ENCODE measurements at places on chromosomes 7 and 10. TPM values are rescaled to one million over a fixed set of nuclear protein-coding genes. Genes with fewer than 3 reads are reported as not detected.

GRCh38 chr10:3057946-3058345 is 9.4 kb upstream of the PFKP start:
- H3K27me3 ChIP-seq: no peaks in the 10 kb centered on the region
- no peak overlapping the region for H3K27ac ChIP-seq
- no peaks in the 10 kb centered on the region for H3K36me3 ChIP-seq
- no peak overlapping the region for H3K4me3 ChIP-seq
- no peaks in the 10 kb centered on the region for H3K4me1 ChIP-seq

GRCh38 chr7:108461840-108462239 is 5.6 kb upstream of the NRCAM start:
- H3K27me3 ChIP-seq: peaks cover 28% of the 10 kb centered on the region
- no peak overlapping the region for H3K4me3 ChIP-seq
- no peaks in the 10 kb centered on the region for H3K36me3 ChIP-seq
- DNase-seq: no peak
- no peaks in the 10 kb centered on the region for H3K4me1 ChIP-seq

PNLIPRP1 gene
- not detected for total RNA-seq

GRCh38 chr7:130433301-130433700 is 7.5 kb downstream of the CEP41 start:
- H3K27ac ChIP-seq: peak overlapping the region; percentile 4
- H3K36me3 ChIP-seq: no peaks in the 10 kb centered on the region
- H3K27me3 ChIP-seq: no peaks in the 10 kb centered on the region
- H3K4me1 ChIP-seq: peaks cover 26% of the 10 kb centered on the region

- H3K4me1 ChIP-seq: peaks cover 8% of the 10 kb centered on the region
- no peaks in the 10 kb centered on the region for H3K36me3 ChIP-seq
Observed at GRCh38 chr10:91909117-91909677, at the start of gene FGFBP3. Gene FGFBP3, minus strand, starts transcription at chr10:91909486. Its CDS starts 517 bp downstream, at chr10:91908969.

DNA sequence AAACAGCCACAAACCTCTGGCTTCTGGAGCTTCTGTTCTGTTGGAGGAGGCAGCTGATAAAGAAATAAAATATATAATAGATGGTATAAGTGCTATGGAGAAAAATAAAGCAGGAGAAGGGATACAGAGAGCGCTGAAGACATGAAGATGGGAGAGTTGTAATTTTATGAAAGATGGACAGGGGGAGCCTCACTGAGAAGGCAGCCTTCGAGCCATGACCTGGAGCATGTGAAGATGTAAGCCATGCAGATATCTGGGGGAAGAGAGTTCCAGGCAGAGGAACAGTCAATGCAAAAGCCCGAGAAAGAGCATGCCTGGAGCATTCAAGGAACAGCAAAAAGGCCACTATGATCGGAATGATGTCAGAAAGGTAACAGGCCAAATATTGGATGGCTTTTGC is 187.5 kb downstream of the KIAA1217 start:
- H3K4me1 ChIP-seq: no peaks in the 10 kb centered on the region
- no peak overlapping the region for H3K4me3 ChIP-seq
- no peak overlapping the region for H3K27ac ChIP-seq
- H3K36me3 ChIP-seq: no peaks in the 10 kb centered on the region
- no peak for DNase-seq

DNA sequence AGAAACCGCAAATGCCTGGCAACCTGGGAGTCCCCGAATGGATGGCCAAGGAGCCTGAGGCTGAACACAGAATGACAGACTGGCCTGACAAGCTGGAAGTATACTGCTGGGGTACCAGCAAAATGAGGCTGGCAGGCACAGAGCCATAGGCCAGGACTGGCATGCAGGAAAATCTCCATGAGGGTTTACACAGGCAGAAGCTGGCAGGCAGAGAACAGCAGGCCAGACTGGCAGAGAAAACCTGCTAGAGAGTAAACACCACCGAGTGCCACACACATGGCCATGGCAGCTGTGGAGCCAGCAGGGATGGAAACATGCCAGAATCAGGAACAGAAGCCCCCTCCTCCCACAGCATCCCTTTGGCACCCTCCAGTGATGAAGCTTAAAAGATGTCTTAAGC is 63.4 kb downstream of the CRPPA start:
- DNase-seq: peak; percentile 44
- no peak overlapping the region for H3K4me3 ChIP-seq
- H3K36me3 ChIP-seq: no peaks in the 10 kb centered on the region
- no peaks in the 10 kb centered on the region for H3K27me3 ChIP-seq
- H3K27ac ChIP-seq: no peak overlapping the region

NRCAM gene
- total RNA-seq: 2.0 TPM

DNA sequence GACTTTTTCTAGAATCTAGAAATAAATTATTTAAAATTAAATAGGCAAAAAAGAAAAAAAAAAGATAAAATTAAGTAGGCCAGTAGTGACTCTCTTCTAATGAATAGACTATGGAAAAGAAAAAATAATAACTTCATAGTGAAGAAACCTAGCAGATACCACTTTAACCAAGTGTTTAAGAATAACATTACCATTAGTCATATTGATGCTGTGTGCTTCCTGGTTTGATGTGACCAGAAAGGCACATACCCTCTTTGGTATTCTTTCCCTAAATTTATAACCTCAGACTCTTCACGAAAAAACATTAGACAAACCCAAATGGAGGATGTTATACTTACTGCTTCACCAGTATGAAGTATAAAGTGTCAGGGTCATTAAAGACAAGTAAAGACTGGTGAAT is 42.6 kb downstream of the KIF20B start:
- H3K36me3 ChIP-seq: no peaks in the 10 kb centered on the region
- no peak overlapping the region for H3K4me3 ChIP-seq
- no peaks in the 10 kb centered on the region for H3K27me3 ChIP-seq
- H3K4me1 ChIP-seq: no peaks in the 10 kb centered on the region
- DNase-seq: no peak
- no peak overlapping the region for H3K27ac ChIP-seq

GRCh38 chr7:128021366-128021765 is 9.9 kb downstream of the LRRC4 start:
- H3K27ac ChIP-seq: no peak overlapping the region
- no peak for DNase-seq
- peaks cover 5% of the 10 kb centered on the region for H3K36me3 ChIP-seq
- peaks cover 24% of the 10 kb centered on the region for H3K4me1 ChIP-seq
- H3K4me3 ChIP-seq: no peak overlapping the region

DNA sequence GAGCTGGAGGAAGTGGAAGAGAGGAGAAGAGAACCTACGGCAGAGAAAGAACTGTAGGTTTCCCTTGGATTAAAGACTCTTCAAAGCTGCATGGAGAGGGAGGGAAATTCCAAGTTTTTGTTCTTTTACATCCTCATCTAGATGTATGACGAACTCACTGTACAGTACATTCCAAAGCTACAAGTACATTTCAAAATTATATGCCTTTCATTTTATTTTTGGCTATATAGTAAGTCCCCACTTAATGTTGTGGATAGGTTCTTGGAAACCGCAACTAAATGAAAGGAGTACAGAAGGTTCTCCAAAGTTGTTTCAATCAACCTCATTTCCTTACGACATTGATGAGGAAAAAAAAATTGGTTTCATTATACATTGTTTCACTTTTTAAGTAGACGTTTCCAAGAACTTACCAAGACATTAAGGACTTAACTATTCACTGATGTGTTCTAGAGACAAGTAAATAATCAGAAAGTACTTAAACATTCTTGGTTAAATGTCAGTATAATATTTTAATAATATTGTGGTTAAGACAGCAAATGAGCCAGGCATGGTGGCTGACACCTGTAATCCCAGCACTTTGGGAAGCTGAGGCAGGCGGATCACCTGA is 16.1 kb upstream of the JMJD1C start:
- no peak overlapping the region for H3K4me3 ChIP-seq
- no peaks in the 10 kb centered on the region for H3K27me3 ChIP-seq
- no peak for DNase-seq
- peaks cover 5% of the 10 kb centered on the region for H3K4me1 ChIP-seq

HOXA6 gene
- 6.5 TPM for total RNA-seq

OR6B1 gene
- not detected for total RNA-seq

GRCh38 chr10:5887641-5888040 is 2.1 kb downstream of the ANKRD16 start:
- H3K27ac ChIP-seq: no peak overlapping the region
- H3K4me1 ChIP-seq: peaks cover 26% of the 10 kb centered on the region
- no peak for DNase-seq
- no peaks in the 10 kb centered on the region for H3K27me3 ChIP-seq

DNA sequence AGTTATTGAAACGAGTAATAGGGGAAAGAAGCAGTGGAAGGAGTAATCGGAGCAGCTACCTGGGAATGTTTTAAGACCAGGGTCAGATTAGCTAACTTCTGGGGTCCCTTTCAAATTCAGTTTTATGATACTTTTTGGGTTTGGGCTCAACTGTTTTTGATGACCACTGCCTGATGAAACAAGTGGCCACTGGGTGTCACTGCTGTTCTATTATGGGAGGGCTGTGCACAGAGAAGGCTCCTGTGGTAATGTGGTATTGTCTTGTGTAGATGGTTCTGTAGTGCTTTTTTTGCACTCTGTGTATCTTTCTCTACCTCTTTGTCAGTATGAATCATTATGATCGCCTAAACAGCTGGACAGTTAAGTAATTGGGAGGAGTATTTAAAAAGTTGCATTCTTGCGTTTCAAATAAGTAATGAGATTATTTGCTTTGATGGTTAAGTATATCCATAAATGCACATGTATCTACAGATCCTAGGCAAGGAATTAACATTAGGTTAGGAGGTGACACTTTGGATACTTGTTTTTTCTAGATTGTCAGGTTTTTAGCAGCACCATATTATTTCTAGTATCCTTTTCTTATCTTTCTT is 128.4 kb downstream of the ABCA13 start:
- no peak overlapping the region for H3K4me3 ChIP-seq
- H3K27ac ChIP-seq: no peak overlapping the region
- no peaks in the 10 kb centered on the region for H3K4me1 ChIP-seq

MEPCE gene
- total RNA-seq: 36.3 TPM

DNA sequence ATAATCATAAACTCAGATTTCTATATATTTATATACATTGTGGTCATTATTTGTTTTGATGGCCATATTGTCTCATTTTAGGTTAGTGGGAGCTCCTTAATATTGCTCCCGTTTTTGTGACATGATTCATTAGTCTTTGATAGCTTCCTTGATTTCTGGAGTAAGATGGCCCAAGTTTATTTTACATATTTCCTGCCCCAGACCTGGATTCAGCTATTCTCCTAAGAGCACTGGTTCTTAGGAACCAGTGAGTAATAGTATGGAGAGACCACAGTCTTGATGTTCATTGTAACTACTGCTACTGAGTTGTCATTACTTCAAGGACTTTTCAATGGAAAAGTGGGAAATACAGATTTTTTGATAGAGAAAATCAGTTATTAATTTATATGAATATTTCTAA is 6.0 kb downstream of the TFPI2 start:
- no peak overlapping the region for H3K27ac ChIP-seq
- DNase-seq: no peak
- peaks cover 5% of the 10 kb centered on the region for H3K27me3 ChIP-seq
- no peaks in the 10 kb centered on the region for H3K36me3 ChIP-seq

DNA sequence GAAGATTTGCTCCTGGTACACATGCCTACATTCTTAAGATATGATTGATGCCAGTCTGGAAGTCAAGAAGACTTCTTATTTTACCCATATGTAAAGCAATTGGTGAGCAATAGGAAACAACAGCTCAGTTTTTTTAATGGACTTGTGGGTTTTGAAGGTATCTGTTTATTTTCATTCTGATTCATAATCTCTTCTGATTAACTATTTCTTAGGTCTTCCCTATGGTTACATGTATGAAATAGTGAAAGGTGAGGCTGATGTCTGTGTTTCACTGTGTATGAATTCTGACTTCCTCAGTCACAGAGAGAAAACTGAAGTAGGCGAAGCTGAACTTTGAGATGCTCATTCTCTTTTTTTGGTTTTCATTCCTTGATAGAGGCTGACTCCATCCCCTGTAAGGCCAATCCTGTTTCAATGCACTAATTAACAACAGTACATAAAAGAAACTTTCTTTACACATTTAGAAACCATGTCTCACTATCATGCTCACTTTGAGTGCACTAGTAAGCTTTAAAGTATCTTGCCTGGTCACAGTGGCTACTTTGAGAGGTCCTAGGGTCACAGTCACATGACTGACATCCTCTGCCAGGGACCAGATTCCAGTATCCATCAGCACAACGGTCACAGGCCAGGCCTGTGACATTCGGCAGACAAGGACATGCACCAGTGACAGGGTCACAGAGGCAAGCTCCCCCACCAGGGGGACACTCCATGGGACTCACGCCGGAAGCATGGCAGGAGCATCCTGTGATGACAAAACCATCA is 59.5 kb upstream of the LAMB1 start:
- H3K4me1 ChIP-seq: peaks cover 4% of the 10 kb centered on the region
- no peak overlapping the region for H3K4me3 ChIP-seq
- H3K27me3 ChIP-seq: no peaks in the 10 kb centered on the region
- H3K27ac ChIP-seq: no peak overlapping the region
- no peak for DNase-seq

GRCh38 chr7:158244873-158245723 is 342.5 kb downstream of the PTPRN2 start:
- no peaks in the 10 kb centered on the region for H3K4me1 ChIP-seq
- no peaks in the 10 kb centered on the region for H3K36me3 ChIP-seq
- no peak overlapping the region for H3K27ac ChIP-seq
- DNase-seq: peak; percentile 47
- H3K27me3 ChIP-seq: no peaks in the 10 kb centered on the region

DNA sequence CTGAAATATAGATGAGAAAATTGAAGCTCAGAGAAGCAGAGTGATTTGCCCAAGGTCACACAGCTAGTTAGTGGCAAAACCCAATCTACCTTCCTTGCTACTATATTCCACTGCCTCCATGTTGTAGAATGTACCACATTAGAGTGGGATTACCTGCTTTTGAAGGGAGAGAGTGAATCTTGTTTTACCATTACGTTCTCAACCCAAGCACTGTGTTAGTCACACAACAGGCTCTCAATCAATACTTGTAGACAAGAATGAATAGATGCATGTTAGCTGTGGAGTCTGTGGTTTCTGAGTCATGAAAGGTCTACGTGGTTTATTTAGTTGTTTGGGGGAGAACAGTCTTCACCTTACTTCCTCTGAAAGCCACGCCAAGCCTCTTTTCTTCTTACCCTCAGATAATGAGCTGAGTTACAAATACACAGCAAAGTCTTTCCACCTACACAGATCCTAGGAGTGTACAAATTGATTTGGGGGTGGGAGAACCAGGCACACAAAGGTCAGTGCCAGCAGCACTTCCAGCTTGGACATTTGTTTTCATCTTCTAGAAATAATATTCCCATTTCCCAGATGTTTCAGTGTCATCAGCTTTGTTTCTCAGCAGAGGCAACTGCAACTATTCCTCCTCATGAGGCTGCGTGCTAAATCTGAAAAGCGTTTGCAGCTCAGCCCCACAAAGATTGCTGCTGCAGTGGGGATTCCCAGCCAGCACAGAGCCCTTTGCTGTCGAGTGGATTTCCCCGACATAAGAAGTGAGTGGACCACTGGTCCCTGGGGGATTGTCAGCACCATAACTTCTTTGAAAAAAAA is 71.5 kb upstream of the ADO start:
- H3K27ac ChIP-seq: no peak overlapping the region
- H3K4me3 ChIP-seq: no peak overlapping the region
- H3K36me3 ChIP-seq: no peaks in the 10 kb centered on the region
- no peaks in the 10 kb centered on the region for H3K27me3 ChIP-seq
- H3K4me1 ChIP-seq: peaks cover 3% of the 10 kb centered on the region

GRCh38 chr10:95308389-95309302 is 17.8 kb upstream of the PDLIM1 start:
- H3K27me3 ChIP-seq: no peaks in the 10 kb centered on the region
- H3K4me1 ChIP-seq: peaks cover 32% of the 10 kb centered on the region
- no peak overlapping the region for H3K27ac ChIP-seq
- H3K4me3 ChIP-seq: no peak overlapping the region

GRCh38 chr10:2968401-2969058 is 98.8 kb upstream of the PFKP start:
- DNase-seq: no peak
- no peaks in the 10 kb centered on the region for H3K4me1 ChIP-seq
- no peak overlapping the region for H3K4me3 ChIP-seq
- no peak overlapping the region for H3K27ac ChIP-seq
- no peaks in the 10 kb centered on the region for H3K36me3 ChIP-seq

- H3K4me1 ChIP-seq: no peaks in the 10 kb centered on the region
- no peak overlapping the region for H3K4me3 ChIP-seq
- peaks cover 10% of the 10 kb centered on the region for H3K27me3 ChIP-seq
Observed at GRCh38 chr10:131792011-131792651, 108.7 kb upstream of the PPP2R2D start.
